NCI-H1092 (cell line): ENCODE measurements at places on chromosomes 5 and 9.

- no peak for DNase-seq
Observed at GRCh38 chr5:168819004-168819621, 239.9 kb upstream of the PANK3 start.

DNA sequence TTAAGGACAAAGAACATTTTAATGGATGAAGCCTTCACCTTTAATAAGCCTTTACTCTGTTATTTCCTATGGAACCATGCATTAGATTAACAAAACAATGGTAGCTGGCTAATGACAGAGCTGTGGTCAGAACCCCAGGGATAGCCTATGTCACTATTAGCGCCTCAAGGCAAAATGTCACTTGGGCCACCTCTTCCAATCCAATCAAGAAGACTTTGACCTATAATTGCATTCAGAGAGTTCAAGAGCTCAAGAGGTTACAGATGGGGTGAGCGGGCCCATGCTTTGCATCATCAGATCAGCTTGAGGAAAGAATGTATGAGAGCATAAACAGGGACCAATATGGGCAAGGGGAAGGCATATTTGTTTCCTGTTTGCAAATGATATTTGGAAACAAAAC is 425.1 kb downstream of the ARHGEF28 start:
- DNase-seq: no peak

DNA sequence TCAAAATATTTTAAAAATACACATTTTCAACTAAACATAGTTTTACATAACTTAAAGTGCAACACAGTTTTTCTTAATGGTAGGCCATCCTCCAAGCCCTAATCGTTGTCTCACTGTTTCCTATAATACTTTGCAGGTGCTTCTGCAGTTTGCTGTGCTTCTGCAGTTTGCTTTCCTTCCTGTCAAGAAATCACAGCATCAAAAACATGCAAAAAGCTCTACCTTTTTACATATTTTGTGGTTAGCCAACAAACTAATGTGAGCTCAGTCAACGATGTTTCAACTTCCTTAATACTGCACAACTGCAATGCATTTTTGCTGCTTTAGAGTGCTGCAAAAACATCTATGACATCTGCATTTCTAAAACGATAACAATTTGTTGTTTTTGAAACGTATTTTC is 25.2 kb downstream of the EMB start:
- no peak for DNase-seq

GRCh38 chr9:87587864-87588263 is 90.2 kb downstream of the DAPK1 start:
- no peak for DNase-seq

DNA sequence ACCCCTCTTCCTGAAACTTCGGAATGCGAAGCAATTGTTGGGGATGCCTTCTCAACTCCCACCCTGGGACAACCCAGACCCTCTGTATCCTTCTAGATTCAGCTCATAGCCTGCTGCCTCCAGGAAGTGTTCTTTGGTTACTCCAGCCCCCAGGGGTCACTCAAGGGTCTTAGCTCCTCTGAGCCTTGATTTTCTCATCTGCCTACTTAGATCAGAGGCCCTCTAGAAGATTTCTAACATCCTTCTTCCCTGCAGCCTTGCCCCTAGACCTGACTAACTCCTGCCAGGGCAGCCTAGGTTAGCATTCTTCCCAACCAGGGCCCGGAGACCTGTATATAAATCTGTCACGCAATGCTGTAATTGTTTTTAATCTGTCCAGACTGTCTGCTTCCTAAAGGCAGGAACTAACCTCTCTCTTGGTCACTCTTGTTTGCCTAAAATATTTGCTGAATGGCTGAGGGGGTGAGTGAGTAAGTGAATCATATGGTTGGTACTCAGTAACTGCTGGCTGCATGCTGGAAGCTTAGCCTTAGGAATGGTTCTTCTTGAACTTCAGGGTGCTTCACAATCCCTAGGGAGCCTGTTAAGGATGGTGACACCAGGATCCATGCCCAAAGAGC is 8.2 kb downstream of the GALNT10 start:
- DNase-seq: no peak

- no peak for DNase-seq
Observed at GRCh38 chr9:90956026-90956810, 154.6 kb downstream of the SYK start.

DNA sequence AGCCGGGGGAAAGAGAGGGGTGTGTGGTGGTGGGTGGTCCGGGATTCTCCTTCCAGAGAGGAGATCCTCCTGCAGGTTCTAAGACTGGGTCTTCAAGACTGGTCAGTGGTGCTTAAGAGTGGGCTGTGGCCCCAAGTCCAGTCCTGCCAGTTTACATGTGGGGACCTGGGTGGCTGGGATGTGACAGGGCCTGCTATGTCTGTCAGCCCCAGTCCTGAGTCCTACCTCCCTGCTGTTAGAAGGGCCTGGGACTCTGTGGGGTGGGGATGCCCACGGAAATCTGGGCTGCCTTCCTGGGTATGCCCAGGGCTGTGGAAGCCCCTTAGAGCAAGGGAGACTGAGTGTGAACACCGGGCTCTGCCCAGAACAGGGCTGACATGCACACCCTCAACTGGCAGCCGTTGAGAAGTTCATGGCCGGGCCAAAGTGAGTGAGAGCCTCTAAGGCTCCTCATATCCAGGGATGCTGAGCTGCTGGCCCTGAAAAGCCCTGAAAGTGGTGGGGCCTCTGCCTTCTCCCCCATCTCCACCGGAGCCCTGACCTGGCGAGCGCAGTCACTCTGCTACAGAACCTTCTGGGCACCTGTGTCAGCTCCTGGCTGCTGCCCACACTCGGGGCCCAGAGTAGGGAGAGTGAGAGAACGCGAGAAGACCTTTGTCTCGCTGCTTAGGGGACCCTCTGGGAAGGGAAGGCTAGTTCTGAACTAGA is 1.7 kb downstream of the PHF2 start:
- DNase-seq: no peak

GRCh38 chr5:94908889-94909480 is 290.5 kb downstream of the SLF1 start:
- DNase-seq: peak; percentile 10

- DNase-seq: no peak
Observed at GRCh38 chr9:110912419-110913291, 125.6 kb downstream of the LPAR1 start.

- peak; percentile 11 for DNase-seq
Observed at GRCh38 chr9:92634712-92635605, 35.0 kb downstream of the IPPK start.

- peak; percentile 10 for DNase-seq
Observed at GRCh38 chr9:128702949-128703615, 779 bp downstream of the PKN3 start.

DNA sequence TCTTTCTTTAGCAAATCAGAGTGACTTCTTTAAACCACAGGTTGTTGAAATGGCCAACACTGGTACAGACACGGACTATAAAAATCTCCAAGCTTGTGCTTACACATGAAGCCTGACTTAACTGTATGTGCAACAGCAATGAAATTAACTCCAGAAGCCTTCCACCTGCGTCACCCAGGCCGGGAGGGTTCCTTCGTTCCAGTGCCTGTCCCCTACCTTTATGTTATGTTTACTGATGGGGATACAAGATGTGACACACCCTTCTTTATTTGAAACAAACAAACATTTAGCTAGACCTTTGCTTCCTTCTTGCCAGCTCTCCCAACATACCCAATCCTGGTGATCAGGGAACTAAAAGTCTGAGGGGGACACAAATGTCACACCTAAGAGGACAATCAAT is 66.0 kb downstream of the GOLPH3 start:
- no peak for DNase-seq

DNA sequence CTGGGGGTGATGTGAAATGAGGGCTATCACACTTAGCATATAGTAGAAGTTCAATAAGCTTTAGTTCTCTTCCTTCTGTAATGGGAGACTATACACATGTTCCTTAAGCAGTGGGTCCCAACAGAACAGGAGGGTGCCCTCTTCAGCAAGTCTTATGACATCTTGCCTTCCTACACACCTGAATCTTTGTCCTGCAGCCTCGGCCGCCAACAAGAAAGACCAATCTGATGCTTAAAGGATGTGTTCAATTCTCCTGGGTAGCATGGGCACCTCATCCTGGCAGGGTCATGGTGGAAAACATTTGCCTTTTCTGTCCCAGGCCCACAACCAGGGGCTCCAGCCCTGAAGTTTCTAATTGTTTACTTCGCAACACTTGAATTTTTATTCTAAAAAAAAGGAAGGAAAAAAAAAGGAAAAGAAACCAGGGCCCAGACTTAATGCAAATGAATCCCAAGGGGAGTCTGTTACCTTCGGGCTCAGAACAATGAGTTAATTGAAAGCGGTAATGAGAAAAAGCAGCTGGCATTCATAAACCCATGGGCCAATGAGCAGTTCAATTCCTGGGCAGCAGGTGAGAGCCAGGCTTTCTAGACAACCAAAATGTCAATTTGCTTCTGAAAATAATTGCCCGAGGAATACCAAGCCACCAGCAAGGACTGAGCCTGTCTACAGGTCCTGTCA is 26.2 kb upstream of the SMAD5 start:
- DNase-seq: no peak

GRCh38 chr9:96137671-96138429 is 164.1 kb downstream of the HSD17B3 start:
- no peak for DNase-seq
